ENCODE measurements at places on chromosomes 7 and 10.

DNA sequence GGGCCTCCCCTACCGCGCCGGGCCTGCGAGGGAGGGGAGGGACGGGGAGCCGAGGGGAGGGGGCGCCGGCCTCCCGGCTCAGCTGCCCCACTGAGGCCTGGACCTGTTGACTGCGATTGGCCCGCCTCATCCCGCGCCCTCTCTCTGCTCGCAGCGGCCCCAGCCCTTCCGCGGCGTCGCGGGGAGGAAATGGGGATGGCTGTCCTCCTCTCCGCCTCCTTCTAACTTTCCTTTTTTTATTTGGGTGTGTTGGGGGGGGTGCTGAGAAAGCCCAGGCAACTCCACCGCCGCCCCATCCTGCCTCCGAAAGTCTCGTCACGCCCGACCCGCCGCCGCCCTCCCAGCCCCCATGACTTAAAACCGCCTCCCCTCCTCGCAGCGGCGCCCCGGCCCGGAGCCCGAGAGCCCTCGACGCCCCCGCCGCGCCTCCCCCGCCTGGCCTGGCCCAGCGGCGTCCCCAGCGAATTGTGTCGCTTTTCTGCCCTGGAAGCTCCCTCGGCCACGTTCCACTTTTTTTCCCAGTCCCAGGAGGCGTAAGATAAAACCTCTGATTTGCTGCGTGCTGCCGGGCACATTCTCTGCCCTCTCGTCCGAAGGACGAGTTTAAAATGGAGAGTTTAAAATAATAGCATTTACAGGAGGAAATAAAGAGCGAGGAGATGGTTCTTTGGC lies 842 bp upstream of the SKIDA1 start:
- no peak for DNase-seq

GRCh38 chr7:17498230-17498629 lies 199.8 kb downstream of the AHR start:
- no peak for DNase-seq

- no peak for DNase-seq
Observed at GRCh38 chr10:131810805-131811629, 89.8 kb upstream of the PPP2R2D start.

DNA sequence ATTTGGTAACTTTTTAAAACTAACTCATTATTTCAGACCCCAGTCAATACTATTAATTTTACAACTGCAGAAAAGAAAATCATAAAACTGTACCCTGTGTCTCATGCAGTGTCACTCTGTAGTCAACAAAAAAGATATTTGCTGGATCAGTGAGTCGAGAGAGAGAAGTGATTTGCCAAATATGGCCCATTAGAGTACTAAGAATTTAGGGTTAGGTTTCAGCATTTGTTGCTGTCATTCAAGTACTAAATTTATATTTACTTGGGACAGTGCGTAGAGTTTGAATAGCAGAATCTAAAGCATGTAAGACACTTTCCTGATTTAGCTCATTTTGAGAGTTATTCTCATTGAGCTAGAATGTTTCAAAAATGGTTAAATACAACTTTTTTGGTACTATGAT lies 38.9 kb downstream of the CACNA2D1 start:
- DNase-seq, result no peak

- DNase-seq, result no peak
Observed at GRCh38 chr10:29756451-29756850, 121.7 kb upstream of the SVIL start.
